ENCODE measurements at places on chromosomes 7 and 10.

GRCh38 chr10:53276797-53277196 lies 504.2 kb upstream of the MBL2 start:
- DNase-seq = no peak

DNA sequence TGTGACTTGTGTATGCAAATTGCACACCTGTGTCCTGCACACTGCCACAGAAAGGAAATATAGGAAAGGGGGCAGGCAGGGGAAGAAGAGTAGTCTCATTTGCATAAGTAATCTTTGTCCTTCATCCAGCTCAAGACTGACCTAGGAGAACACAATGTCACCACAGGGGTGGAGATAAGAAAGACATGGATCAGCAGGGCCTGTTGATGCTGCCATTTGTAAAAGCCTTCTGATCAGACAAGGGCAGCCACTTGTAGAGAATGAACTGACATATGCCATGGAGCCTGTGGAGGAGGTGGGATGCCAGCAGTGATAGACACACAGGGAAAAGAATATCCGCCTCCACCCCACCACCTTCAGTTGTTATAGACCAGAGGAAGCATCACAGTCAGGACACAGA lies 528.9 kb downstream of the HTR7 start:
- no peak for DNase-seq

DNA sequence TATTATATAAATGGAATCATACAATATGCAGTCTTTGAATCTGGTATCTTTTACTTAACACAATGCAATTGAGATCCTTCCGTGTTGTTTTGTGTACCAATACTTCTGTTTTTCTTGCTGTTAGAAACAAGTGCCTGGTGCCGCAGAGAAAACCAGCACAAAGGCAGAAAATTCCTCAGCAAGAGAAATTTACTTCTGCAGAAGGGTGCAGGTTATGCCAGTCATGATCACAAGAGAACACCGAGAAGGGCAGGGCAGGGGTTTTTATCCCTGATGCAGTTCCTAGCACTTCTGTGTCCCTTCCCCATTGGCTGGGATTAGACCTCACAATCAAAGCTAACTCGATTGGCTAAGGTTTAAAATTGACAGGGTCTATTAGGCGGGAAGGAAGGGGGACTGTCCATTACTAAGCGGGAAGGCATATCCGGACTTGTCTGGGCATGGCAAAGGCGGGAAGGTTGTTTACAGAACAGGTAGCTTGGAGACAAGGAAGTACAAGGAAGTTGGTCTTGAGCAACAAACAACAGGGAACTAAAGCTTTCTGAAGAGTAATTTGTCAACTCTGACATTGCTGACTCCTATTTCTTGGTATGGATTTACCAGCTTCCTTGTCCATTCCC lies 2.4 kb upstream of the ZNF33B start:
- no peak for DNase-seq

- DNase-seq = no peak
Measured at GRCh38 chr10:25818751-25819150, 115.3 kb upstream of the MYO3A start.

DNA sequence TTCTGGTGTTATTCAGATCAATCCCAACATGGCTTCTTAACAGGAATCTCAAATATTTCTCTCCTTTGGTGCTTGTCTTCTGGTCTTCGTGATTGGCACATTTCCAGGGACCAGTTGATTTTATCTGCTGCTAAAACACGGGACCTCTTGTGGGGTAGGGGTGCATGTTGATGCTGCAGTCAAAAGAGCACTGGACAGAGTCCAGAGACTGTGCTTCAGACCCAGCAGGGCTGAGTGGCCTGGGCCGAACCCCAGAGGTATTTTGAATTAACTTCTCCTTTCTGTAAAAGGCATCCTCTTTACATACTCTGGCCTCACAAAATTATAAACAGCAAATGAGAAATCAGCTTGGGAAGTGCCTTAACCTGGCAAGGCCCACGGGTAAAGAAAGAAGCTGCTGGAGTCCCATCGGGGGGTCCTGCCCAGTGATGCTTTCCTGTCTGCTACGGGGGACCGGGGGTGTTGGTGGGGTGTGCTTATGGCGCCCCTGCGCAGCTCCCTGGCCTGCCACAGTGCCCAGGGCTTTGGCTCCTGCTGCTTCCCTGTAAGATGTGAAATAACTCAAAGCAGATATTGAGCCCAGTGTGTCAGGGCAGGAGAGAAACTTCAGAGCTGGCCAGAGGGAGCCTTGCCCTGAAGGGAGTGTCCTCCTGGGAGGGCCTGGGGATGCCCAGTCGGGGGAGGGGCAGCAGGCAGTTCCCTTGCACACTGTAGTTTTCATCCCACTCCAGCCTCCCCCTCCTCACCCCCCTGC lies 230.5 kb downstream of the TCF7L2 start:
- DNase-seq = no peak

DNA sequence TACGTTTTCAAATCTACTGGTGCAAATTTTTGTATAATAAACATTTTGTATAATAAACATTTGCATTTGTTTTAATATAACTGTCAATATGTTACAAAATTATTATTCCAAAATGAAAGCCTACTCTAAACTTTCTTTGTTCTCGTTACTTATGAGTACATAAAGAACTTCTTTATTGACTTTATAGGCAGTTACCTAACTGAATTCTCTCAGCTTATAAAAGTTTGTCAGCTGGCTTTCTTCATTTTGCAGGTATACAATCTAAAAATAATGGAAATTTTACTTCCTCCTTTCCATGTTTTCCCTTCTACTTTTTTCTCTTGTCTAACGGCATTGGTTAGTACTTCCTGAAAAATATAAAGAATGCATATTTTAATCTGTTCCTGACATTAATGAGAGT lies 137.1 kb downstream of the CHCHD3 start:
- DNase-seq = no peak

DNA sequence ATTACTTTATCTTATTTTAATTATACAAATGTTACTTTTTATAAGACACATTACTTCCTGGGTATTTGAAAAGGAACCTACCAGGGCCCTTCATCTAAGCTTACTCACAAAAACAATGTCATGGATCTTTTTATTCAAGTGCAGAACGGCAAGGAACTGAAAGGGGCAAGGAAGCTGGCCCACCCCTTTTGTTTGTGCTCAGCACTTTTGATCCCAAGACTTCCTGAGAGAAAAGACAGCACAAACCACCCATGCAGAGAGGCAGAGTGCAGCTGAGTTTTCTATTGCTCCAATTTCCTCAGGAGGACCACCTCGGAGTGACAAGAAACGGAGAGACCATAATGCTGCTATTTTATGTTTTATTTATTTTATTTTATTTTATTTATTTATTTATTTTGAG lies 232.0 kb upstream of the NRP1 start:
- DNase-seq = no peak

DNA sequence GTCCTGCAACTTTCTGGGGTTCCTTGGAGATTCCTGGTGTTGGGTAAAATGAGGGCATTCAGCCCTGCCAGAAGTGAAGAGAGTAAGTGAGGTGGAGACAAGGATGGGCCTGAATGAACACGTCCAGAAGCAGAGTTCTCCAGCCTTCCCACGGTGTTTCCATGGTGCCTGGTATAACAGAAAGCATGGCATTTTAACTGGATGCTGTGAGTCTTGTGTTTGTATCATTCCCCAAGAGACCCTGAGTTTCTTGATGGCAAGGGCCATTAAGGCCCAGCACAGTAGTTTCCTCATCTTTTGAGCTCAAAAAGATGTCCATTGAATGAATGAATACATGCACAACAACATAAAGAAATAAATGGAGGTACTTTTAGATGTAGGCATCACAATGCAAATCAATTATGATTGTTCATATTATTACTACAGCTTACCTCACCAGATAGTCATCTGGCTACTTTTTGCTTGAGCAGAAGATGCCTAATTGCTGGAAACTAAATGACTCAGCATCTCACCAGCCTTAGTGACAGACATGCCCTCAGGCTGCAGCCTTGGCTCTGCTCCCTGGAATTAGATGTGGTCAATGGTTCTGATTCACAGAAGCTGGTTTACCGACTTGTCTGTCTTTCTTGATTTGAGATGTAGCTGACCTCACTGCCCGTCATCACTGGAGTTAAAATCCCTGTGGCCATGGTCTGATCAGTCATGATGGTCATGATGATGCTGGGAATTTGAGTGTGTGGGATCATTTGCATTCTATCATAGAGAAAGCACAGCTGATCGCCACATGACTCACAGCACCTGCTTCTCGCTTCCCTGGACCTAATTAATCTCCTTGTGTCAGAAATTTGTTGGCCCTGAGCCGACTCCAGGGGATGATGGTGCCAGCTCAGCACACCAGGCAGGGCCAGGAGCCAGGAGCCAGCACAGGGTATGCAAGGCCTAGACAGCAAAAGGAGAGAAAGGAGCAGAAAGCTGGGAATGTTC lies 83.9 kb downstream of the CXCL12 start:
- no peak for DNase-seq

GRCh38 chr7:29349362-29349761 lies 154.8 kb downstream of the CHN2 start:
- DNase-seq = no peak

DNA sequence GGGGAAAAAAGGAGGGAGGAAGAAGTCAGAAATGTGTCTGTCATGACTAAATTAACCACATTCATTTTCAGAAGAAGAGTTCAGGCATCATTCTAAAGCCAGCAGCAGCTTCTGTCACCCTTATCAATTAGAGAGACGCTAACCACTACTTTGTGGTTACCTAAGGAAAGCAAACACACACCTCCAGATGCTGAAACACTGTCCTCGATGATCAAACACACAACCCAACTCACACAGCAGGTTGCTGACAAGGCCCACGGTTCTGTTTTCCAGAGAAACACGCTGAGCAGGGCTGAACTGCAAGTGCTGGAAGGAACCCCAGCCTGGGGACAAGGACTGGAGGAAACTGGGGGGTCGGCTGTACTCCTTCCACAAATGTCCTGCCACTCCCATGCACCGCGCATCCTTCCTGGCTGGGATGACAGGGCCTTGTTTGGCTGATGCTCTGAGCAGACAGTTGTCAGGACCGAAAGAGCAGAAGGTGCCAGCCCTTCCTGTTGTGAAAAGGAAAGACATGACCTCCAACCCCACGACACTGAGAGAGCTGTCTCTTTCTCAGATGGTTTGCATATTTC lies 36.6 kb downstream of the PRKCQ start:
- no peak for DNase-seq

GRCh38 chr10:102413806-102414561 lies 4.6 kb downstream of the PSD start:
- no peak for DNase-seq

DNA sequence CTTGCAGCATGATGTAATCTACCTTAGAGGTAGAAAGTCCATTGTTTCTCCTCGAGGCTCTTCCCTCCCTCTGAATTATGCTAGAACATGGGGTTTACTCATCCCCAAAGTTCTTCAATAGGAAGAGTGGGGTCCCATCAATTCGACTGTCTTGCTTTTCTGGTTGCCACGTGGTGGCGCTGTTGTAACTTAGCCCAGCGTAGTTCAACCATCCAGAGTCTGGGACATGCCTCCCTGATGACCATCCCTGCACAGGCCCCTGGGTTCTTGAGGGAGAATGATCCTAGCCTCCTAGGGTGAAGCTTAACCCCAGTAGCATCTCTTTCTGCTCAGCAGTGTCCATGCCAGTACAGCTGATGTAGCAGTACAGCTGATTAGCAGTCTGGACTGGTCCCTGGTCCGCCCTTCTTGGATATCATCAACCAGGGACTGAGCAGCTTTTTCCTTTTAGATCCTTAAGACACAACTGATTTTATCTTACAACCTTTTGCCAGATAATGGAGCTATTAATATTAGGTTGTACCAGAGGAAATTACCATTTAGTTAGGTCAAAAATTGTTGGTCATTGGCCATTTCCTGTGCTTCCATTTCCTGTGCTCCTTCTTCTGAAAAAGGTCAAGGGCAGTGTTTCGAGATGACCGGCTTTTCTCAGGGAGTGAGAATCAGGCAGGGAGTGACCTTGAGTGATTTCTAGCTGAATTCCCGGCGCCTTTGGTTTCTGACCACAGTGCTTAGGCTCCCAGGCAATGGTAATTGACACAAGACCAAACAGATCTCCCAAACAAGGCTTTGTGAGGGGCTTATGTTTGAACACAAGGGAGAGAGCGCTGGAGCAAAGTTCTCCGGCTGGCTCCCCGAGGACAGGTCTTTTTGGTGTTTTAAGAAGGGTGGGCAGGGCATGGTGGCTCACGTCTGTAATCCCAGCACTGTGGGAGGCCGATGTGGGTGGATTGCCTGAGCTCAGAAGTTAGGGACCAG lies 65.4 kb downstream of the TACC2 start:
- DNase-seq = no peak

DNA sequence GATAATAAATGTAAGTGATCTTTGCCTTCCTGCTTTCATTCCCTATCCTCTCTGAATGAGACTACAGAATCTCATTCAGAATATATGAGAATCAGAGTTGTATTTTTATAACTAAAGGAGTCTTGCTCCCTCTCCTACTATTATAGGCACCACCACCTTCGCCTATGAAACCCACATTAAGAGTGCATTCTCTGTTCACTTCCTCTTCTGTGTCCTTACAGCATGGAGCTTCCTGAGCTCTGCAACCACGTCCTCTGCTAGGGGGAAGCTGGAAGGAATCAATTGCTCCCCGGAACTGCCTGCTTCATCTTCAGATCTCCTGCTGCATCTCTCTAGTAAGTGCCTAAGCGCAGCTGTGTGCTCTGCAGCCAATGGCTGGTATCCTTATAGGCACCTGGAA lies 820.7 kb downstream of the GRID1 start:
- no peak for DNase-seq

DNA sequence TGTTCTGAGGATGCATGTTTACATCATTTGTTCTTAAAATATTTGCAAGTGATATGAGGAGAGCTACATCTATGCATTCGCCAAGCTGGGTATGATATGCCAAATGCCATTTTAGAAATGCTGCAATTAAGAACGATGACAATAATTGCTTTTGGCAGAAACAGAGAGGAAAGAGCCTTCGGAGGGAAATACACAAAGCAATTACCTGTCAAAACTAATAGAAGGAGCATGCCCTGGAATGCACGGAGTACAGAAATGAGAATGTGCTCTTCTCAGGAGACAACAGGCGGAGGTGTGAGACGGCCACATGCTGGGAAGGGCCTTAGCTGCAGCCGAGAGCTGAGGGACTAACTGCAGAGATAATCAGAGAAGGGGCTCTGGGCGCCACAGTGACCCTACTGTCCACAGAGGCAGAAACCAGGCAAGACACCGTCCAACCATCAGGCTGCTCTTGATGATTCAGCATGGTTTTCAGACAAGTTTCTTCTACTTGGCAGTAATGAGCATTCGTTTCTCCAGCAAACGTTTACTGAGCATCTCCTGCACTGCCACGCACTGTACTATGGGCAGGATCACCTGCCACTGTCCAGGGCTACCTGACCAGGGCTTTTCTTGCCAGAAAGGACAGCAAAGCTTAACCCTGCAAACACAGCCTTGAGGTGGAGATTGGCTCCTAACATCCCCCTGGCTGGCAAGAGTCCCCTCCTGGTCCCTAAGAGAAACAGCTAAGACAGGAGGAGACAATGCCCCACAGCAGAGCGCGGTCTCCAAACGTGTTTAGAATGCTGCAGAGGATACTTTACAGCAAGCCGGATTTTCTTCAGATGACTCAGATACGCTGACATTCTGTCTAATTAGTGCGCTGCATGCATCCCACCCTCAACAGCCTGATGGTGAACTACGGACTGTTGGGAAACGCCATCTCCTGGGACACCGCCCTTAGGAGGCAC lies 18.1 kb downstream of the VIPR2 start:
- no peak for DNase-seq
